ENCODE measurements at places on chromosomes 5 and 9.

DNA sequence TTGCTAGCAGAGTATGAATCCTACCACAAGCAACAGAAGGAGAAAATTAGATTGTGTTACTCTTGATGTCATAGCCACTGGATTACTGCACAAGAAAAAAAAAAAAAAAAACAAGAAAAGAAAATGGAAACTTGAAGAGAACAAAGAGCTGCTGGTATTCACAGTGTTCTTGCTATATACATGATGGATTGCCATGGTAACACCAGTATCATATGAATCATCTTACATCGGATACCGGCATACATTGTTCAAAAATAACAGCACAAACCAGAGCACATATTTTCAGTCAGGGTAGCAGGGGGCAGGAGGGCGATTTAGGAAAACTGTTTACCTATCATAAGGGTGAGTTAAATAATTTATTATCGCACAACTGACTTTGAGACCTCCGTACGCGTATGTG, 472.9 kb downstream of the PDE4D start:
- DNase-seq, result no peak

- DNase-seq, result peak; percentile 84
Observed at GRCh38 chr9:86545090-86545489, 190.9 kb upstream of the TUT7 start.

DNA sequence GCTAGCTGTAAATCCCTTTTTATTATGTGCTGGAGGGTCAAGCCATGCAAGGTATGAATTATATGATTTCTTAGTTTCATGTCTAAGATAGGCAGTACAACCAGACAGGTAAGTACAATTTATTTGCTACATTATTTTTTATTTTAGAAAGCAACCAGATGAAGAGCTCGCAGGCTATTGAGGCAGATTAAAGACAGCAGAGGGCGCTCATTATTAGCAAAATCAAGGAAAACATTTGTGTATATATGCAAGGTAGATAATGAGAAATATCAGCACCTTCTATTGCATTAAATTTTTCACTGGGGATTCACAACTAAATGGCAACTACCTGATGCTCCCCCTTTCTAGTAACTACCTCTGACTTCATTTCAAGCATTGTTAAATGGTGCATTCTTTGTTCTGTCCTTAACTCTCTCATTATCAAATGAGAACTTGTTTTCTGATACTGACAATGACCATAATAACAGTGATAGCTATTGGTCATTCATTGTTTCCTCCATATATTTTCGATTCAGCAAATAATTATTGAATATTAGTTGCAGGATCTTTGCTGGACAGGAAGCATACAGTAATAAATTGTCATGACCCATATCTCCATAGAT, 8.6 kb downstream of the SCGB3A2 start:
- no peak for DNase-seq

GRCh38 chr5:73485715-73486114, 12.5 kb upstream of the BTF3 start:
- peak; percentile 14 for DNase-seq

DNA sequence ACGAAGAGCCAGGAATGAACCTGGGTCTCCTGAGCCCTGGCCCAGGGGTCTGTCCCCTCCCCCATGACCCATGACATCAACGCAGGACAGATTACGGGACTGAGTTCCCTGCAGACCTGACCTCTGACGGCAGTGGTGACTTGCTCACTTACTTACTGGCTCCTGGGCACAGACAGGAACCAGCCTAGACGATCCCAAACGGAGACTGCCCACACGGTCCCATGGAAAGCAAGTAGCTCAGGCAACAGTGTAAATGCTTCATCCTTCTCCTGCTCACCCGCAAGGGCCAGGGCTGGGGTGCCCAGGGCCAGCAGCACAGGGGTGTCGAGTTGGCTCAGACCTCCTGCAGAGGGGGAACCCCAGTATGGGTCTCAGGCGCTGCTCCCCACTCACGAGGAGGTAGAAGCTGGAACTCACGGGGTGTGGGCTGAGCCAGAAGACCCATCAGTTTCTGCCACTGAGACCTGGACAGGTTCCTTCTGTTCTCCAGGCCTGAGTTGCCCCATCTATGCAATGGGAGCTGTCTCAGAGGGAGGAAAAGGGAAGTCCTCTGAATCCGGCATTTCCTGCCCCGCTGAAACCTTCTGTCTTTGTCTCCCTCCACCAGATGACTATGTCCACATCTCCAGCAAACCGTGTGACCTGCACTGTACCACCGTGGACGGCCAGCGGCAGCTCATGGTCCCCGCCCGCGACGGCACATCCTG, 5.6 kb downstream of the ADAMTSL2 start:
- DNase-seq, result no peak

DNA sequence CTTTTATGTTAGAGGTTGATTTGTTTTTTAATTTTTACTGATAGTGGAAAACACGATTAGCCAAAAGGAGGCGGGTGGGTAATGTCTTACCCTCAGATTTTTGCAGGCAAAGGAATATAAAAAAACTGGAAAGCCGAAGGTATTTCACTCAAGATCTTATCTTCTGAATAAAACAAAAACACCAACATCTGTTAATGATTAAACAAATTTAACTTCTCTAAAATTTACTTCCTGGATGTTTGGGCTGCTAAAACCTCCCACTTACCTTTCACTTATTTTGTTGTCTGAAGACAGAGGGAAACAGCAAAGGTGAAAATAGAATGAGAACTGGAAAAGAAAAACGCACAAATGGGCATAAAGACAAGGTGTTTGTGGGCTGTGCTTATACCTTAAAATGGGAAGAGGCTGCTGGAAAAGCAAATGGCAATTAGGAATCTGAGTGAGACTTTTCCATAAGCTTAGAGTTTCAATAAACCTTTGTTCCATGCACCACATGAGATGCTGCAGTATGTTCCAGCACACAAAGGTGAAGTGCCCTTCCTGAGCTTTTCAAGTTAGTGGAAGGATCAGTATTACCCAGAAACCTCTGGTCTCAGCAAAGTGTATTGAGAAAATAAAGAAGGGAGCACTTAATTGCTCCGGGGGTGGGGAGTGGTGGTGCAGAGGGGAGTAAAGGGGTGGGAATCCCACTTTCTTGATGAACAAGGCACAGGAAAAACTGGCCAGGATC, 298.3 kb downstream of the BNC2 start:
- DNase-seq, result no peak

- no peak for DNase-seq
Observed at GRCh38 chr5:129902816-129903215, 1.4 kb upstream of the CHSY3 start.

GRCh38 chr9:3087697-3088096, 243.8 kb upstream of the PUM3 start:
- DNase-seq, result no peak

DNA sequence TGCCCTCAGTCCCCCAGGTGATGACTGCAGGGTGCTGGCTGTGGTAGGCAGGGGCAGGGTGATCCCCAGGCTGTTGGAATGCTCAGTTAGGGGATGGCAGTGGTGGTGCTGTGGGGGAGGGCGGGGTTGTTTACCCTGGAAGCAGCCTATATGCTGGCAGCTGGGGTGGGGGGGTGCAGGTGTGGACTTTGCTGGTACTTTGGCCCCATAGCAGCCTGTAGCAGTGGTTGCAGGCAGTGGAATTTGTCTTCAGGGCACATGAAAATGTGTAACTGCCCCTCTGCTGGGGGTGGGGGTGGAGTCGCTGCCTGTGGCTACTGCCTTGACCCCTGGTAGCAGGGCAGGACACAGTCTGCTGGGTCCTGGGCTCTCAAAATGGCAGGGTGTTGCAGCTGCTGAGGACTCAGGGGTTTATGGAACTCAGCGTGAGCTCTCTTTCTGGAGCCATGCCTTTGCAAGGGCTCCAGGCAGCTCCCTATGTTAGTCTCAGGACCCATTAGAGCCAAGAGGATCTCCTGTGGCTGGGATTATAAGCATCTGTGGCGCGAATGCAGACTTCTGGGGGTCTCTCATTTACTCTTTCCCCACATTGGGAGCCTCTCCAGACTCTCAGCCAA, 65.0 kb downstream of the RMI1 start:
- DNase-seq, result no peak

GRCh38 chr9:6502399-6502798, 89.4 kb downstream of the UHRF2 start:
- no peak for DNase-seq

DNA sequence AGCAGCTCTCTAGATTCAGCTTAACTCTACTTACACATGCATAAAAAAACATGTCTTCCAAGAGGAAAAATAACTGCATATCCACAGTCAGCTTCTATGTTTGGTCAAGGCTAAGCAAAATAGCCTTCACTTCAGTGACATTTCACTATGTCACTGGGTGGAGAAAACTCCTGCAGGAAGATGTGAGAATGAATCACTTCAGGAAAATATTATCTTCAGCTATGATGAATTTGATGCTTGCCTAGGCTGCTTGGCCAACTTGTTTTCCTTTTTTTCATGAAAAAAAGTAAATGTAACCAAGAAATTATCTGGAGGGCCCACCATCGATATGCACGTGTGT, 143.0 kb upstream of the ZNF608 start:
- peak; percentile 48 for DNase-seq

GRCh38 chr9:4902135-4902475, 83.0 kb upstream of the JAK2 start:
- no peak for DNase-seq

DNA sequence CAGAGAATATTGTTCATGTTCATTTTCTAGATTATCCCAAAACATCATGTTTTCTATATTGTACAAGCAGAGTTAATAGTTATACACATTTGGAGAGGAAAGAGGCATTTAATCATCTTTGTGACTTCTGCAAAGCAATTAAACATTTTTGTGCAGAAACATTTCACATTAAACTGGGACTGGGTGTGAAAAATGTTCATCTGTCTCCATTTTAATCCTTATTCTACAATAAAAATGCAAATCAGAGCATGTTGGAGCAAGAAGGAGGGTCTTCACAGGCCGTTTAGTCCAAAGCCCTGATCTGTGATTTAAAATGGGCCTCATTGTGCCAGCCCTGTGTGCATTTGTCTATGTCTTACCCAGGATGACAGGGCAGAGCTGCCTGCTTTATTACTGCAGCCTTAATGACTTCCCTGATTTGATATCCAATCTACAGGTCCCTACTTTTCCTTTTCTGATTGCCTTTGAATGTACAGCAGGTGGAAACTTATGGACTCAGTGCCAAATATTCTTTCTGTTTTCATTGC, 183.5 kb downstream of the CAVIN4 start:
- DNase-seq, result no peak

GRCh38 chr9:110977259-110977709, 61.0 kb downstream of the LPAR1 start:
- peak; percentile 77 for DNase-seq

DNA sequence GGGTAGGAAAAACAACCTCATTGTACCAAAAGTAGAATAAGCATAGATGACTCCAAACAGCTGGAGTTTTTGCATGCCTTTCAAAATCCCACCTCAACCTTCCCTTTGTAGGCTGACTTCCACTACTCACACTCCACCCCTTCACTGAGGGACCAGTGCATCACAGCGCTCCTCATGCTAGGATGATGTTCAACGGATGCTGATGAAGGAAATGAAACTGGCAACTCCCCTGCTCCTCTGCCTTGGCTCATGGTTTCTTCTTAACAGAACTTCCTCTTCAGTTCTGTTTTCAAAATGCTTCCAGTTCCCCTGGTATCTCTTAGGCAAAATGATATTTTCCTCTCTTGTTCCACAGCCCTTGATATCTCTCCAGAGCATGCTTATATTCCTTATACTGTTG, 29.0 kb downstream of the LIFR start:
- DNase-seq, result no peak

- DNase-seq, result no peak
Observed at GRCh38 chr9:113238859-113239232, 17.5 kb downstream of the SLC31A1 start.

GRCh38 chr9:100473276-100474081, 530 bp downstream of the TMEFF1 start:
- DNase-seq, result peak; percentile 35

DNA sequence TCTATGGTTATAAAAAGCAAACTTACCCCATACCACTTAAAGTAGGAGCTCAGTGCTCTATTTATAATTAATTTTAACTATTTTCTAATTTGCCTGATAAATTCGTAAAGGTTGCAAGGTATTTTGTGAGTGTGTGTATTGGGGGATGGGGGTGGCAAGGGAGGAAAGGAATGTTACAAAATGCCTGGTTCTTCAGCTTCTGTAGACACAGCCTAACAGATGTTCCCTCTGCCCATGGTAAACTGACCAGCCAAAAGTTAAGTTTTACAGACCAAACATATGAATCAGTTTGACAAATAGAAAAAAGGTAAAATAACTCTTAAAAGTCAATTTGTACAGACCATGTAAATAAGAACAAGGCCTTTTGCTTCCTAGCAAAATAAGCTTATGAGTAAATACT, 232.6 kb downstream of the KIAA0825 start:
- no peak for DNase-seq

DNA sequence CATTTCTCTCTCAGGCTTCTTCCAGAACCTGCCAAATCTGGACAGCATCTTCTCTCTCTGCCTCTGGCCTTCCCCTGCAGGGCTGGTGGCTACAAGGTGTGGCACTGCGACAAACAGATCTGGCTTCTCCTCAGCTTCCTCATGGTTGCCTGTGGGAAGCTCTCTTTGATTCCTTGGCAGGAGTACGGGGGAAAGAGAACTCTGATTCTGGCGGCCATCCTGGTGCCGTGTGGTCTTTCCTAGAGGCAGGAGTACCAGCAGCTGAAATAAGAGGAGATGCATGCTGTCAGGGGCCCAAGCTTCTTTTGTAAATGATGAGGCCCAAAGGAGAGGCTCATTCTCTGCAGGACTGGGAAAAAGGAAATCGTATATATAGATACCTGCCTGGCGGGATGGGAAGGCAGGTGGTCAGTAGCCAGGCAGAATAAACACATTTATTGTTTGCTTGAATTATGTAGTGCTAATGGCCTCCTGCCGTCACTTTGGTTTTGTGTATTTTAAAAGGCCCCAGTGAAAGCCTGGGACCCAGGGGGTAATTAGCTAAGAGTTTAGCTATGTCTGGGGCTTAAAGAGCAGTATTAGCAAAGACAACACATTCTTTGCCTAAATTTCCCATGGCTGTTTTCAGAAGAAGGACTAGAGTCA, at the start of gene CER1:
CER1 (minus strand) TSS at position 343 of the 645 bp plus-strand sequence; CDS start at position 282, 61 bp downstream.
- DNase-seq, result no peak

GRCh38 chr5:178291161-178291561, 58.6 kb upstream of the PHYKPL start:
- no peak for DNase-seq

- DNase-seq, result no peak
Observed at GRCh38 chr5:127011961-127012644, 18.3 kb downstream of the MARCHF3 start.

- no peak for DNase-seq
Observed at GRCh38 chr5:76714751-76715485, 1.0 kb upstream of the F2R start.

DNA sequence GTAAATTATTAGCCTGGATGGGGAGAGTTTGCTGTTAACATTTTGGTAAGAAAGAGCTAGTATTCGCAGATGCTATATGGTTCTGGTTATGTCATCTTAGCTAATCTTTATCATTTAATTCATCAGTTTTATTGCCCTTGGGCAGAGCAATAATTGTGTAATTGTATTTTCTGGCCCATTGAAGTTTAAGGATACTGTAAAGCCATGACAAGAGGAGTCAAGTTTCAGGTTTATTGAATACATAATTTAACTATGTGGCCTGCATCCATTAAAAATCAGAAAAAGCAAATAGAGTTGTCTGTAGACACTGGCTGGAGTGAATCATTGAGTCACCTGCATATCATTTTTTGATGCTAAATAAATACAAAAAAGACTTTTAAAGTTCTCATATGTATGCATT, 255.8 kb downstream of the PRELID2 start:
- DNase-seq, result no peak
